ENCODE measurements at places on chromosomes 4 and X.

DNA sequence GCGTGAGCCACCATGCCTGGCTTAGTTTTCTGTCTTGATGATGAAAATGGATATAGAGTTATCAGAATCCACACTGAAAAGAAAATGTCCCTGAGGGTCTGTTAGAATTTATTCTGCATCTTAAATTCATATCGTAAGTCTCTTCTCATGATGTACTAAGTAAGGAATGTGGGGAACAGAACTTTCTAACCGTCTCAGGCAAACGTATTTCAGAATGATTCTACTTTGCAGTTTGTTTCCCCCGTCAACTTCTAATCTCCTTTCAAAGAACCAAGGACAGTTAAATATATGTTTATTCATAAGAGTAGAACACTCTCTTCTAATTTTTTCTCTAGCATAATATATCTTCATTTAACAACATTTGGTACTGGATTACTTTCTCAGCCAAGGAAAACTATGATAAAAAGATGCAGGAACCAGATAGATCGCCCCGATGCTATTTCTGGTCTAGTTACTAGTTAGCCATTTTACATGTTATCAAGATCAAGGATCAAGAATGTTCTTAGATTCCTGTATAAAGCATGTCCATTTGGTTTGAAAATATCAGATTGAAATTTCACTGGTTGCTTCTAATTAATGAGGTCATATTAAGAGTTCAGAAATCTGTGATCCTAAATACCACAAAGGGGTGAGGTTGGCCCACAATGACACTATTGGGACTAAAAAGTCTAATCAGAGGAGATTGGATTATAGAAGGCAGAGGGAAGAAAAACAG, 49.5 kb downstream of the METTL14 start:
- no peak for DNase-seq

DNA sequence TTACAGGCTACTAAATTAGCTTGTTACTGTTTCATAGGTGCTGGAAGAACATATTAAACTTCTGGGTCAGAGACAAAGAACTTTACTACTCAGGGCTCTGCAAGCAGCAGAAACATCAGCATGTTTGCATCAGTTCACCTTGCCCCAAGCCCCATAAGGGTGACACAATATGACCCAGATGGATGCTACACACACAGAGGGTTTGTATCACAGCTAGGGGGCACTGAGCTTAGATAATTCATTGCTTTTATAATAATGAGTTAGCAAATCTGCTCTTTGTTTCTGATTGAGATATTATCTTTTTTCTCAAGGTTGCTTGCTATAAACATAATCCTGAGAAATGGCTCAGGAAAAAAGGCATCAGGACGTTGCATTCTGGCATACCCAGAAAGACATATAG, 4.8 kb upstream of the SYNPO2 start:
- DNase-seq, result no peak

GRCh38 chr4:3493720-3494461, 30.8 kb downstream of the DOK7 start:
- DNase-seq, result no peak

DNA sequence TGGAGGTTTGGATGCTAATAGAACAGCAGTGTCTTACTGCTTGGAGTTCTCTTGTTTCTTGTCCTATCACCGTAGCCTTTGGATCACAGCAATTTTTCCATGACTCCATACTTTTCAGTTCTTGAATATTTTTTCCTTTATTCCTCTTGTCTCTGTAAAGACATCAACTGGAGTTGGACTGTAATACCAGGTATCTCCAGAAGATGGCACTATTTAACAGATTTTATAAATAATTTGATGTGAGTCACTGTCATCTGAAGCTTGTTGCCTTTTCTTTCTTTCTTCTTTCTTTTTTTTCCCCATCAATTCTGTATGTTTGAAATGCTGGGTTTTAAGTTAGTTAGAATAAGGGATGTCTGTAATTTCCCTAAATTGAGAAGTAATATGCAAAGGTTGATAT, 24.1 kb downstream of the HPRT1 start:
- no peak for DNase-seq

DNA sequence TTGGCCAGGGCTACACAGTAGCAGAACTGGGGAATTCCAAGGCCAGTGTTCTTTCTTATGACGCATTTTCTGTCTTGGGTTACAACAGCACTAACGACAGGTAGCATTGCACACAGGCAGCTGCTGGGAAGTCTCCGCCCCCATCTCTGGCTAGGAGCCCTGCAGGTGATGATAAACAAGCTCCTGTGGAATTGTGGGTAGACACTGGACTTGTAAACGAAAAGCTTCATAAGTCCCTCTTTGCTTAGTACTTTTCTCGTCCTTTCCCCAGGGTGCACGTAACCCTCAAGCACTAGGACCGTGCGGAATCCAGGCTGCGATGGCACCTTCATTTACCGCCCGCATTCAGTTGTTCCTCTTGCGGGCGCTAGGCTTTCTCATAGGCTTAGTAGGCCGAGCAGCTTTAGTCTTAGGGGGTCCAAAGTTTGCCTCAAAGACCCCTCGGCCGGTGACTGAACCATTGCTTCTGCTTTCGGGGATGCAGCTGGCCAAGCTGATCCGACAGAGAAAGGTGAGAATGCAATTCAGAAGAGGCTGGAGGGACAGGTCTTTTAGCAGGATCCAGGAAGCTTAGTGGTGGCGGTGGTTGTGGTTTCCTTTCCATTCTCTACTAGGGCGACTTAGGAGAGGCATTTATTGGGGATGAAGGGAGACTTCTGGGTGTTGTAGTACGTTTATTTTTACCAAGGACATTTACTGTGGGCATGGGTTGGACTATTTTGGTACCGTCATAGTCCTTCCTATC, at the start of gene FAAH2:
FAAH2 (plus strand) TSS at position 200 of the 745 bp plus-strand sequence; CDS start at position 320, 120 bp downstream.
- DNase-seq, result peak; percentile 48

DNA sequence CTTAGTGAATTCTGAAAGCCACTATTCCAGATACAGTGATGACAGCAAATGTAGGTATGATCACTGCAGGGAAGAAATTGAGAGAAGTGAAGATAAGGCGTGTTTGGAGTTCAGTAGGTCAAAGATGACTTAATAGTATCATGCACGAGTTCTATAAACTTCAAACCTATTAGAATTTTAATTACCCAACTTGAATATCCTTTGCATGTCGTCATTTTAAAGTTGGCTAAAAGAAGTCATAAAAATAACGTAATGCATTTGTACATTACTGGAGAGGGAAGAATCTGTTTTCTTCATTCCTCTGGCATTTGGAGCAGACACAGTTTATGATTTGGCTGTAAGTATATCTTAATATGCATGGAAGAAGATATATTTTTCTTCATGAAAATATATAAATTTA, 68.6 kb upstream of the MXRA5 start:
- no peak for DNase-seq

DNA sequence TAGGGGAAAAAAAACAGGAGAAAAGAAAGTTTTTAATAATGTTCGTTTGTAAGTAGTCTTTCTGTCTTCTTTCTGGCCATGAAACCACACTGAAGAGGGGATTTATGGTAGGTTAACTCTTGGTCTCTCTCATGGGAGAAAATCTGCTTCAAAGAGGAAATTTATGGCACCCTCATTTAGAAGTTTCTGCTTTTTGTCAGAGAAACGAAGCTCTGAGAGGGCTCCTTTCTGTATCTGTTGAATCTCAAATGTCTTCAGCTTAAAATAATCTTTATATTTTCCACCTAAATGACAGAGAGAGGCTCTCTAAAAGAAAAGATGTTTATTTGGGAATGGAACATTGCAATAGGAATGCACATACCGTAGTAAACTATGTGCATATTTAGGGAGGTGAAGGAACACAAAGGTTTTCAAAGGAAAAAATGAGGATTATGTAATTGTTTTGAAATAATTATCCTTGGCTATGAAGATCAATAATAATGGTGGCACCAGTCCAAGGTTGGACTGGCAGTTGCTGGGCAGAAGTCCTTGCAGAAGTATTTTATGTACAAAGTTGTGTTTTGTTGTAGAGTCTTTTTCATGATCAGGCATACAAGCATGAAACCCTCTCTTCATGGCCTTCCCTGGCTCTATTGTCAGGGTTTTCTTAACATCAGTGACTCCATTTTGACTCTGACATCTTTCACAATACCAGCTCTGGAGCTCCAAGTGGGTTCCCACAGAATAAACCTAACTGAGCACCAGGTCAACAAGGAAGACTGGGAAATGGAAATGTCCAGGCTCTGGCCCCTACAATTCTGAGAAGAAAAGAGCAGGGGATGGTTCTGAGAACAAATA, 53.0 kb upstream of the HPSE start:
- DNase-seq, result no peak

- peak; percentile 20 for DNase-seq
Measured at GRCh38 chr4:151409470-151410313, 716 bp downstream of the FHIP1A start.

- DNase-seq, result no peak
Measured at GRCh38 chr4:152981842-152982241, 45.7 kb downstream of the FHDC1 start.

DNA sequence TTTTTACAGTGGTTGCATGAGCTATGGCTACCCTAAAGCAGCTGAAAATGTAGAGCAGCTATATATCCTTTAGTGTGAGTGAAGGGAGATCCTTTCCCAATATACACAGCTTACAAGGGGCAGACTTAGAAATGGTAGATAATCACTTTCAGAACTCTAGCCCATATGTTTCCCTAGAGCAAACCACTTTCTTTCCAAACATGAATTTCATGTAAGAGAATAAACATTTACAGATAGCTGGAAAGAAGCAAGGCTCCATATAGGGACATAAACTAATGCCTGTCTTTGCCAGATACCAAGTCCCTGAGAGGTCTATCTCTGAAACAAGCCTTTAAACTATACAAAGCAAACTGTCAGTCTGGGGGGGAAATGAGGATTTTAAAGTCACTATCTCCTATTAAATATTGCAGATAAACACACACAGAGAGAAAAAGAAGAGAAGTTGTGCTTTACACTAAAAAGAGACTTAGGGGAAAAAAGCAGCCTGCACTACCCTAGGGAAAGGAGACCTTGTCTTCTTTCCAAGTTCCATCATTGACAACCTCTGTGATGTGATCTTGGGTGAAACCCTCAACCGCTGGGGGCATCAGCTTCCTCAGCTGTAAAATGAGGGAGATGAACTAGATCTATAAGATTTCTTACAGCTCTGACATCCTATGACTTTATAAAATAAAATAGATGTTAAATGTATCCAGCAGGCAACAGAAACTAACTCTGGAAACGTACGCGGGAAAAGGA, 73.6 kb downstream of the TMEM156 start:
- no peak for DNase-seq

- no peak for DNase-seq
Measured at GRCh38 chr4:6022607-6023288, 4.5 kb upstream of the C4orf50 start.

DNA sequence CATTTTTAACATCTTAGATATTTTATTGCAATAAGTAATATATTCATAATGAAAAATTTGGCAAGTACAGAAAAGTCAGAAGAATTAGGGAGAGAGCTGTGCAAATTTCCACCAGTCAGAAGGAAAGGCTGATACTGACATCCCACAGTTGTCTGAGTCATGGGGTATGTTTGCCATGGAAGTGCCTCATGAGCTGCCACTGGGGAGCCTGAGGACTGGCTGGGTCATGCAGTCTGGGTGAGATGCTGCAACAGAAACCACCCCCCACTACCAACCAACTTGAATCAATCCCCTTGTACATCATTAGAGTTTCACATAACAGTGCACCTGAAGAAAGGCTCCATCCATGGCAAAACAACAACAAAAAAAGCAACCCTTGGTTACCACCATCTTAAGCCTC, 45.2 kb upstream of the ENPP6 start:
- DNase-seq, result no peak

- no peak for DNase-seq
Measured at GRCh38 chr4:158182736-158183135, 9.9 kb upstream of the GASK1B start.

- no peak for DNase-seq
Measured at GRCh38 chr4:4726051-4726450, 133.4 kb upstream of the MSX1 start.

GRCh38 chr4:177322266-177322665, 12.6 kb downstream of the NEIL3 start:
- no peak for DNase-seq

DNA sequence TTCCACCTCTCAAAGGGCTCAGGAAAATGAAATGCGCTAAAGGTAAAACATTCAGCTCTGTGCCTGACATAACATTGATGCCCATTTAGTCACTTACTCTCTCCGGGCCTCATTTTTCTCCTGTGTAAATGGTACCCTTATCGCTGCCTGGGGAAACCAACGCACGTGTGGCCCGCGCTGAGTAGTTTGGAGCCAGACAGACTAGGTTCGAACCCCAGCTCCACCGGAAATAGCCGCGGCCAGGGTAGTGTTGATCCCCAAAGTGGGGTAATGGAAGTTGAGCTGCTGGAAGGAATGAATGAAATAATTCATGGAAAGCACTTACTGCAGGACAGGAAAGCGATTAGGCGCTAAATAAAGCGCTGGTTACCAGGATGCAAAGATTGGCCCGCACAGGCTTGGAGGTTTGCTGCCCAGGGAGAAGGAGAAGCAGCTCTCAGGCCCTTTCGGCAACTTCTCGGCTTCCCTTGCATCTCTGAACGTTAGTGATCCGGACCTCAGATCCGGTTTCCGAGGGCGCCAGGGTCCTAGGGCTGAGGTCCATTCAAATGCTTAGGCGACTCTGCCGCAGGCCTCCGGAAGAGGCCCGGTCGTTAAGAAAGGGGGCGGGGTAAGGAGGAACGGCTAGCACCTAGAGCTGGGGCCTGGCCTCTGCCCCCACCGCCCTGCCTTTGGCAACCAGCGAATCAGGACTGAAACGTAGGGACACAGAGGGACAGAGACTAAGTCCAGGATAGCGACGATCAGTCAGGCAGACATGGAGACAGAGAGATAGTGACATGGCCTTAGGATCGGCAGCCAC, 13.3 kb downstream of the NKX3-2 start:
- no peak for DNase-seq

- DNase-seq, result no peak
Measured at GRCh38 chrX:103919270-103919637, 43.2 kb upstream of the TMSB15B start.

DNA sequence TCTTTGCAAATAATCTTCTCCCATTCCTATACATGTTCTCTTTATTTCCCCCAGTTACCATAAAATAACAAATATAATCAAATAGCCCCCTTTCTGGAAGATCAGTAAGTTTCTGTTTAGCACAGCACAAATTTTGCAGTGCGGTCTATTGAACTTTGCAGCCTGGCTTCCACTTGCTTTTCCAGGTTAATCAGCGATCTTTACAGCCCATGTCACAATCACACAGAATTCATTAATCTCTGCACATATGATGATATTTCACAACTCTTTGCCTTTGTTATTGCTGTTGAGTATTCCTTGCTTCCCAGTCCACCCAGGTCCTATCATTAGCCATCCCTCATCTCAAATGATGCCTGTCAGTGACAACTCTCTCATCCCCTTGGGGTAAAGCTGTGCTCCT, 2358.0 kb downstream of the PCDH7 start:
- no peak for DNase-seq

GRCh38 chr4:88998001-88998400, 59.0 kb downstream of the FAM13A start:
- DNase-seq, result no peak

- no peak for DNase-seq
Measured at GRCh38 chr4:108169664-108170063, 932 bp upstream of the LEF1 start.
